ENCODE measurements at places on chromosomes 3 and 15.

- DNase-seq = no peak
Observed at GRCh38 chr3:171561596-171562323, 101.6 kb upstream of the TNIK start.

DNA sequence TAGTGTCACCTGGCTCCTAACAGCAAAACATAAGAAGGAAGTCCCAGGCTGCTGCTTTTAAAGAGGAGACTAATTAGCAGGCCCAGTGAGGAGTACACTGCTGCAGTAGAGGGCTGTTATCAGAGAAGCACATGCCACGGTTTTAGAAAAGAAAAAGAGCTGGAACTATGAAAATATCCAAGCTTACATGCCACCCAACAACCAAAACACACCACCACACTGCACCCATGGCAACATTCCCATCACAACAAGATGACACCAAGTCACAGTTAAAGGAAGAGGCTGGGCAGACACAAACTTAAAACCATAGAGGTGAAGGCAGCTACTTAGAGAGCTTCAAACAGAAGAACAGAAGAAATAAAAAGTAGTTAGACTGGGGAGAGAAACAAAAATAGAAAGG lies 37.0 kb downstream of the NPTN start:
- DNase-seq = peak; percentile 37

DNA sequence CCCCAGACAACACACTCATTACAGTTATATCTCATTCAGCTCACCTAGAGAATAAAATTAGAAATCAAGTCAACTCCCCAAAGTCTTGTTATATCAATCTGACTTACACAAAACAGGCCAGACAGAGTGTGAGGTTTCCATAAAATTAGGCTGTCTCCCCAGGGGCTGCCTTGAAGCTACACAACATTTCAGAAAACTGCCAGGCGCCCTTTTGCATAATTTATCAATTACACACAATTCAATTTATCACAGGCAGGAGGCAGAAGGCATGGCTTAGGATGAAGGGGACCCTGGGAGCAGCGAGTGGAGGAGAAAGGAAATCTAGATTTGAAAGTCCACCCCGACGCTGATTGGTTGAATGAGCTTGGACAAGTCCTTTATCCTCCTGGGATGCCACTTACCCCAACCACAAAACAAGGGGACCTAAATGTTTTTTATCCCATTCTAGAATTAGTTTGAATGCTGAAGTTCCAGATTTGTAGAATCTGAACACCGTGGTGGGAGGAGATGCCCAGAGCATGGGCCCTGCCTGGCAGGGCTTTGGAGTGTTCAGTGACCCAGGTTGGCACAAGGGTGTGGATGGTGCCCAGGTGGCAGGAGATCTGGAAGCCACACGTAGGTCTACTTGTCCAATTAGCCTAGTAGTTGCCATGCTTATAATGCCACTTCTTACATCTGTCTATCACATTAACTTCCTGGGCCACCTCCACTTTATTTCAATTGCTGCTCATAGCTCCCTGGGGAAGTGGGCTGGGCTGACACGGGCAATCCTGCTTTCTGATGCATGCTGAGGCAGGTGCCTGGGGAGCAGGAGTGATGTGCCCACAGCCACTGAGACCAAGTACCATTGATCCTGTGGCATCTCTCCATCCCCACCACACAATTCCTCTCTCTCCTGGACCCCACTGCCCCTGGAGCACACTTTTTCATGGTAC lies 119.8 kb upstream of the TLE3 start:
- no peak for DNase-seq

GRCh38 chr3:120985242-120985641 lies 77.2 kb downstream of the STXBP5L start:
- no peak for DNase-seq

- no peak for DNase-seq
Observed at GRCh38 chr15:68795298-68795848, 25.3 kb downstream of the ANP32A start.

DNA sequence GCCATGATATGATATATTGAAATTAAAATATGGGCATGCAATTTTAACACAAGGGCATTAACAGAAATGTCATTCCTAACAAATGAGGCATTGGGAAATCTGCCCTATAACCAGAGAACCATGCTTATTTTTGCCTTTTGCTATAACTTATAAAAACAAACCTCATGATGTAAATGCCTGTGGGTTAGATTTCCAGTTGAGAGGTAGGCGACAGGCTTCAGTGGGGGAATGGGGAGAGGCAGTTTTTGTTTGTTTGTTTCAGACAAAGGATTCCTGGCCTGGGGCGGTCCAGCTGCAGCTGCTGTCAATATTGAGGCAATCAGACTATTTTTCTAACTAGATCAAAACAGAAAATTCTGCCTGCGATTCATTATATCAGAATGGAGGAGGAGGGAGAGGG lies 490.4 kb upstream of the CFAP20DC start:
- DNase-seq = no peak

- no peak for DNase-seq
Observed at GRCh38 chr3:7203969-7204847, 343.3 kb downstream of the GRM7 start.
